ENCODE measurements at places on chromosomes 7 and 10.

GRCh38 chr7:2972835-2973161 is 70.9 kb downstream of the CARD11 start:
- no peak for DNase-seq

GRCh38 chr7:6489612-6490011 is 41.9 kb upstream of the DAGLB start:
- no peak for DNase-seq

GRCh38 chr7:42453931-42454361 is 216.9 kb upstream of the GLI3 start:
- no peak for DNase-seq

DNA sequence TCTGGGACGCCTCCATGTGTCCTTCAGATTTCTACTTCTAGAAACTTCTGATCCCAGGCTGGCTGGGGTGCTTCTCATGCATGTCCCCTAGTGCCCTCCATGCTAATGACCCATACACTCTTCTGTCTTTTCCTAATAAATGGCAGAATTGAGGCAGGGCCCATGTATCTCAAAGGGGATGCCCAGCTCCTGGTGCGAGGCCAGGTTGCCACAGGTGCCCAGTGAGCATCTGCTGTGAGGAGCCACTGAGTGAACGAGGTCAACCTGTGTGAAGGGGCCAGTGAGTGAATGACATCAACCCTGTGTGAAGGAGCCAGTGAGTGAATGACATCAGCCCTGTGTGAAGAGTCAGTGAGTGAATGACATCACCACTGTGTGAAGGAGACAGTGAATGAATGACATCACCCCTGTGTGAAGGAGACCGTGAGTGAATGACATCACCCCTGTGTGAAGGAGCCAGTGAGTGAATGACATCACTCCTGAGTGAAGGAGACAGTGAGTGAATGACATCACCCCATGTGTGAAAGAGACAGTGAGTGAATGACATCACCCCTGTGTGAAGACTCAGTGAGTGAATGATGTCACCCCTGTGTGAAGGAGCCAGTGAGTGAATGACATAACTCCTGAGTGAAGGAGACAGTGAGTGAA is 478.9 kb downstream of the PTPRN2 start:
- no peak for DNase-seq

GRCh38 chr10:44193567-44194220 is 191.2 kb downstream of the CXCL12 start:
- no peak for DNase-seq

DNA sequence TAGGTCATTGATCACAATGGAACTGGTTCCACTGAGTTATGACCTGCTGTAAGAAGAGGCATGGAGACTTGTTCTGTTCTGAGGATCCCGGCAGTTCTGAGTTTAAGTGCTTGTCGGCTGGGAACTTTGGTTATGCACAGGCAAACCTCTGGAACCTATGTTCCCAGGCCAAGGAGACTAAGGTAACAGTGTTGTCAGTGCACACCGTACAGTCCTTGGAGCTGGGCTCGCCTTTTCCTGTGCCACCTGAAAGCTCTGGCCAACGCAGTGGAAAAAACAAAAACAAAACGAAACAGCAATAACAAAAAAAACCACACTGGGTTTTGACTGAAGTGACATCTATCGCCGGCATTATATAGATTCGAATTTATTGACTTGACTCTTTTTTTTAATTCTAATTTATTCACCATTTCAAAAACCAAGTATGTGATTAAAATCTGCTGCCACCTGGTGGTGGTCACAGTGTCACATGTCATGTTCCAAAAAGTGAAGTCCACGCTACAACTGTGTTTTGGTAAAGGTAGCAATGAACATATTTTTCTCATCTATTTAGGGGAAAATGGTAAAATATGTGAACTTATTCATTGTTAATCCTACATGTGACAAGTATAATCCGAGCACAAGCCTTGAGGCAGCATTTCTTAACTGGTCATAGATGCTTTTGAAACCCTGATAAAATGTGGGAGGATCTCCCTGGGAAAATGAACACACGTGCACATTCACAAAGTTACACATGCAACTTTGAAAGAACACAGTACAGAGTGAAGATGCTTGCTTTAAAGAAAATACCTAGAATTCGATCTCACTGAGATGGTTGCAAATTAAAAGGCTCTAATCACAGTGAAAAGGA is 113.8 kb upstream of the PPP2R2D start:
- DNase-seq, result no peak

DNA sequence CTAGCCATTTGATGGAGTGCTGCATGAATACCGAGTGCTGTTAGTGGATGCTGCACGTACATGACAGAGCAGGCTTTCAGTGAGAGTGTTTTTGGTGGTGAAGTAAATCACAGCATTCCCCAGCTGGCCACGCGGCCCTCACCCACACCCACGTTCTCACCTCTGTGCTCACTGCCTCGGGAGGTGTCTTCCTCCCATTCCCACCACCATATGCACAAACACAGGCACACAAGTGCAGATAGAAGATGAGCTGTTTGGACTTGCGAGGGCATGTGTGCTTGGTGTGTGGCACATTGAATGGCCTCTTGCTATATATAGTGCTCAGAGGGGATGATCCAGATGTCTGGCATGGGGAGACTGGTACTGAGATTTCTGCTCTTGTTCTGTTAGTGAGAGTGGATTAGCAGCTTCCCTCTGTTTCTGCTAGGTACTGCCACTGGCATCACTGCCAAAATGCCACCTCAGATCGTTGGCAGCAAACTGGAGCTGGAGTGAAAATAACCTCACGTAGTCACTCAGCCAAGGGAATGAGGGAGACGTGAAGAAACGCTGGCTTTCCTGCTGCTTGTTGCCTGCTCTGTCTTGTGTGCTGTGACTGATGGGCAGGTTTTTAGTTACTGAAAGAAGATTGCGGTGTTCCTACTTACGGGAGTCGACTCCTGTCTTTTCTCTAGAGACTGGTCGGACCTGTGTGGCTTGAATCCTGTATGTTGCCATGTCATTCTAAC is 19.1 kb downstream of the DNAJB6 start:
- no peak for DNase-seq

GRCh38 chr7:128349466-128349825 is 5.7 kb upstream of the RBM28 start:
- DNase-seq, result no peak

GRCh38 chr7:127817466-127817865 is 165.5 kb downstream of the SND1 start:
- DNase-seq, result no peak

DNA sequence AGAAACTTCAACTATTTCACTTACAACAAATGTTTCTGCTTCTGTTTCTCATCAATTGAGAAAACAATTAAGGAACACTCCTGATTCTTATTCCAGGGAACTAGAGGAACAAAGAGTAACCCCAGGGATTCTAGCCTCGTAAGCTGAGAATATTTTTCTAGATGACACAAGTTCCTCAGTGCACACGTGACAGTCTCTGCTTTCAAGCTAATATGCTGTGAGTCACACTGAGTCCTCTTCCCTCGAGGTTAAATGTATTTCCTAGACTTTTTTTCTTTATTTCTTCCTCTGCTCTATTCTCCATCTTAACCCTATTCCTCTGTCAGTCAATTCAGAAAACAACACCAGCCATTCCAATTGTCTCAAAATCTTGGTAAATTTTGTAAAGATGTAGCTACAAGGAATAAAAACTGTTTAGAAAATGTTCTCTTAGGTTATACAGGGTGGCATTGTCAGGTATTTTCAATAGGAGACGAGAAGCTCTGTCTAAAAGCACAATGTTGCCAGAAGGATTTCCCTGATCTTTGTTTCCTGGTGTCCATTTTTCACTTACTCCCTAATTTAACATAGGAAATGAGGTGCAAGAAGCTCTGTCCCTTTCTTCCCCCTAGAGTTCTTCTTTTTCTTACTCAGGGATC is 5.8 kb upstream of the C1GALT1 start:
- no peak for DNase-seq

DNA sequence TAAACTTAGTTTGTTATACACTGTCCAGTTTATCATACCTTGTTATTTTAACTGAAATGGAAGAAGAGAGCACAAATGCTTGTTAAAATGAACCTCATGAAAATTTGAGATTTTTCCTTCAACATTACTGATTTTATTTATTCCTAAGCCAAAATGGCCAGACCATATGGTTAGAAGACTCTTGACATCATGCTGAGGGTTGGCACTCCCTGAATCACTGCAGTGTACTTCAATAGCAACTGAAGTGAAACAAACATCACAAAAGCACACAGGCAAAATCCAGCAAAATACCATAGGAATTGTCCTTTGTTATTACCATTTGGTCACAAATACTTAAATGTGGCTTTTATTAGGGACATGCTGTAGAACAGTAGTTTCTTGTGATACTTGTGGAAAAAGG is 347.8 kb downstream of the NXPH1 start:
- no peak for DNase-seq

DNA sequence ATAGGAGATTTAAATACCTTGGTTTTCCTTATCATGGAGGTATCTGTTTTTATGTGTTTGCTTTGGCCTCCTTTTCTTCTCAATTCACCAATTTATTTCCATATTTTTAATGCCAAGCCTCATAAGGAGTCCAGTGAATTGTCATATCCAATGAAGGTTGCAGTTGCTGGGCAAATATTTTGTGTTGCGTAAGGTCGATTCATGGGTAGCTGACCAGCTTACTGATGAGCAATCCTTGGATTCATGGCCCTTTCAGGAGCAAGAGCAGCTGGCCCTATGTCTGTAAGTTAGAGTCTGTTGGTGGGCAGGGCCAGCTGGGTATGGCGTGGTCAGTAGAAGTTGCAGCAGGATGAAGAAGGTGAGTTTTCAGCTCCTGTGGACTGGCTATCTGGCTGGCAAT is 182.9 kb downstream of the PFKFB3 start:
- DNase-seq, result no peak

DNA sequence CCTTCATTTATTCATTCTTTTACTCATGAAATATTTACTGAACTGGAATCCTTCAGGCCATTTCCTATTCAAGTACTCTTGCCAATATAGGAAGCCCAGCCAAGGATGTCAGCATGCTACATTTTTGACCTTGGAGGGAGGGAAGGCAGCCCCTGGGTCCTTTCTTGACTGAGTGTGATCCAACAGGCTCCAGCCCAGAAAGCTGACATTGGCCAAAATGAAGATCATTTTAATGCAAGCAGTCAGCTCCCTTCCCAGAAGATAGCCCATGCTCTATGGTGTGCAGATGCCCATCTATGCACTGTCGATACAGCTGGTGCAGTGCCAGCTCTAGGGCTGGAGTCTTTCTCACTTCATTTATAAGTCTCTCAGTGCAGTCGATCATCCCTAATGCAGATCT is 646.0 kb downstream of the KCNMA1 start:
- DNase-seq, result no peak

DNA sequence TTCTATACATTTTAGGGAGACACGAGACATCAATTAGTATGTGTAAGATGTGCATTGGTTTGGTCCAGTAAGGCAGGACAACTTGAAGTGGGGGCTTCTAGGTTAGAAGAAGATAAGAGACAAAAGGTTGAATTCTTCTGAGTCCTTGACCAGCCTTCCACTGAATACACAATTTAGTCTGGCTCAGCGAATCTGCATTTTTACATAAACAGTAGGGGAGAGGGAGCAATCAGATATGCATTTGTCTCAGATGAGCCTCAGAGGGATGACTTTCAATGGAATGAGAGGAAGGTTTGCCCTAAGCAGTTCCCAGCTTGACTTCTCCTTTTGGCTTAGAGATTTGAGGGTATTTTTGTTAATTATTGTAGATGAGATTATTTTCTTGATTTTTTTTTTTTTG is 20.0 kb upstream of the C10orf90 start:
- DNase-seq, result no peak

DNA sequence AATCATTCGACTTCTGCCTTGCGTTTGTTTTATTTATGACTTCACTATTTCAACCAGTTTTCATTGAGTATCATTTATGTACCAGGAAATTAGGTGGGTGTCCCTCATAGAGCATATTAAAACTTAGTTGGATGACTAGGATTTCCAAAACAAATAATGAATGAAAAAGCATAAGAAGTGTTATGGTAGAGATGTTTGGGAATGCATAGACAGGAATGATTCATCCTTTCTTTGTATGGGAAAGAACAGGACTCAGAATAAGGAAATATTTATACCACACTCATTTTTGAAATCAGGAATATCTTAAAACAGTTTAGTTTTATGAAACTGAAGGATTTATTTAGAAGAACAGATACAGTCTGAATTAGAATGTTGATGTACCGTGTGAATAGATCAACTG is 315.7 kb downstream of the EXOC4 start:
- no peak for DNase-seq

GRCh38 chr7:37193087-37193774 is 255.4 kb downstream of the ELMO1 start:
- no peak for DNase-seq

GRCh38 chr7:116120839-116121238 is 89.5 kb upstream of the TES start:
- no peak for DNase-seq

- no peak for DNase-seq
Measured at GRCh38 chr7:859359-860030, 16.9 kb upstream of the GET4 start.

DNA sequence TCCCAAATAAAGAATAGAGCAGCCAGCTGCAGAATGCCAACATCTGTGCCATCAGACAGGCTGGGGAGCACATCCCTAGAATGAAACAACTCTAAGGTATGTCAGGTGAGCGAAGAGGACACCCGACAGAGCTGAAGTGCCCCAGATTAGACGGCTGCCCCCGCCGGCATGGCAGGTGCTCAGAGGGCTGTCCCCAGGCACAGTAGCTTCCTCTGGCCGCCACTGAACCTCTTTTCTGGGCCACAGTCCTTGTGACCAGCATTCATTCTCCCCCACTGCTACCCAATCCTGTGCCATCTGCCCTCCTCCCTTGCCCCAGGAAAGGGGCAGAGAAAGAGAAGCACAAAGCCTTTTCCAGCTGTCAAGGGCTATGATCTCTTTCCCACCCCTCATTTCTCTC is 41.7 kb downstream of the RGS10 start:
- no peak for DNase-seq

DNA sequence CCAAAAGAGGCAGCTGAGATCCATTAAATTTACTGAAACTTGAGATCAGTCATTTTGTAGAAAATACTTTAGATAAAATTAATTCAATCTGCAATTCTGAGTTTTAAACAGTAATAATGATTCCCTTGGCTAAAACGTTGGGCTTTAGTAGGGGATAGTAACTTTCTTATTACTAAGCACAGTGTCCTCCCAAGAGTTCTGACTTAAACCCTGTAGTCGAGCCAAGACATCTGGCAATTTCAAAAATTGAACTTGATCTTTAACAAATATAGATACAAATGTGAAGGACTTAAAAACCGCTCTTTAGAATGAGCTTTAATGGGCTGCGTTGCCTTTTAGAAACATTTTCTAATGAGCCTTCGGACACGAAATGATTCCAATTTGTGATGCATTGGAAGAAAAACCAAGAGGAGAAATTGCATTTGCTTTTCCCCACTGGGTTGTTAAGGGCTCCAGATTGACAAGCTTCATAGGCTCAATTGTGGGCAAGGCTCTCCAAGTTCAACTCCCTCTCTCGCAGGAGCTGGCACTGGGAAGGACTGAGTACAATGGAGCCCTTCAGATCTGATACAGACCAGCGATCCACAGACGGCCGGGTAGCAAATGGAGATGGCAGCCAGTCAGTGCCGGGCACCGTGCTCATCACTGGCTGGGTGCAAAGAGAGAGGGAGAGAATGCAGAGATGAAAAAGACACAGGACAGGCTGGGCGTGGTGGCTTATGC is 921.3 kb upstream of the AUTS2 start:
- DNase-seq, result no peak

- no peak for DNase-seq
Measured at GRCh38 chr7:148041156-148041555, 549.4 kb upstream of the C7orf33 start.
